ENCODE measurements at places on chromosomes 1 and 21. TPM values are rescaled to one million over a fixed set of nuclear protein-coding genes. Genes with fewer than 3 reads are reported as not detected.

GRCh38 chr1:64499011-64499410, 29.1 kb downstream of the CACHD1 start:
- no peak for DNase-seq

- DNase-seq: no peak
These were observed 12.6 kb downstream of the FTCD start for GRCh38 chr21:46142582-46143473.

Gene MYOG
- total RNA-seq: not detected

DNA sequence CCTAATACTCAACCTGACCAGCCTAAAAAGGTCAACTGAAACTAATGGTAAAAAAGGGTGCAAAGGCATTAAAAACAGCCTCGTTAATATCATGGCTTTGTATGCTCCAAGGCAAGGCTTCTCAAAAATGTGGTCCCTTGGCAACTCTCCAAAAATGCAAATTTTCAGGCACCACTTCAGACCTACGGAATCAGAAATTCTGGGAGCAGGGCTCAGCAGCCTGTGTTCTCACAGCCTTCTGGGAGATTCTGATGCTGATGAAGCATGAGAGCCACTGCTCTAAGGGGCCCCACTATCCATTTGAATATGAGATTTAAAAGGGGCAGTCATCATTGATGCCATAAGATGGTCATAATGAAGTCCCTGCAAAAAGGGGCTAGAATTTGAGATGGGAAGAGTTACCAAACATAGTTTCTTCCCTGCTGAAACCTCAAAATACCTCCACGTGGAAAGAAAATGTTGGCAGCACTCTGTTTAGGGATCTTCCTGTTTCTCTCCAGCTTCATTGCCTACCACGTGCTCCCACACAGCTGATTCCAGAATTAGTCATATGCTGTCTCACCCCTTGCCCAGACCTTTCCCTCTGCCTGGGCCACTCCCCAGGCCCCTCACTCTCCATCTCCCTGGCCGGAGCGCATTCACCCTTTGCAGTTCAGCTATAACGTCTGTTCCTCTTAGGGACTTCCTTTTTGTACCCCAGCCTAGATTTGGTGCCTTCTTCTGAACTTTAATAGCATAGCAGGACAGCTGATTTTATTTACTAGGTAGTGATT, 46.7 kb downstream of the PHC2 start:
- no peak for DNase-seq

DNA sequence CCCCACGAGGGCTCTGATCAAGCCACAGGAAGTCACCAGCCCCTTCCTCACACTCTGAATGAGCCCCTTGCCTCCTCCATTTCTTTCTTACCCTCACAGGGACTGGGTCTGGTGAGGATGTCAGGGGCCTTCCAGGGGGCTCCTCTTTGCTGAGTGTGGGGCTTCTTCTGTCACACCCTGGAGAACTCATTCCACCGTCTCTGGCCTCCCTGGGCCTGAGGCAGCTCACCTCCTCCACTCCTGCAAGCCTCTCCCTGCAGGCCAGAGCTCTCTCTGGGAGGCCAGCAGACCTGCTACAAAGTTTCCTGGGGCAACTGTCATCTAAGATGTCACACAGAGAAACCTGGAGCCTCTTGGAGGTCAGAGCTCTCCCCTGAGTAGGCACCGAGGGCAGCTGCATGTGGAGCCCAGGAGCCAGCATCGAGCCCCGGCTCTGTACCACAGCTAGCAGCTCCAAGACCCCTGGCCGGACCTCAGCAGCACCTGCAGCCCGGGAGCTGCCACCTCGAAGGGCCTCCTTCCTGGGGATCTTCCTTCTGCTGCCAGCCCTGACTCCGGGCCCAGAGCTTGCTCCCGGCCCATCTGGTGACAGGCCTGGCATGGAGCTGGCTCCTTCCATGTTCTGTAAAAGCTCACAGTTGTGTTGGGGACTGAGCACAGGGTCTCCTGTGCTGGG, 1.1 kb downstream of the SPOCD1 start:
- DNase-seq: no peak

Gene GJA9
- total RNA-seq: not detected

DNA sequence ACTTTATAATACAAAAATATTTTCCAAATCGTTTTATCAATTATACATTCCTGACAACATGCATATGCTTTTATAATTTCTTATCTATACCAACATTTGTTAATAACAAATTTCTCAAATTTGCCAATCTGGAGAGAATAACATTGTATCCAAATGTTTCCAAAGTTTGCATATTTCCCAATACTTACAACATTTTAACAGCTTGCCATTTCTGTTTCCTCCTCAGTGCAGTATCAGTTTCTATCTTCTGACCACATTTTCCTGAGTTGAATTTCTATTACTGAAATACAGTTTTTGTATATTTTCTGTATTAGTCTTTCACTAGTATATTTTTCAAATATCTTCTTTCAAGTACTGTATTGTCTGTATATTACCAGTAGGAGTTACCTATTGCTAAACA, 1594.3 kb downstream of the PLA2G4A start:
- no peak for DNase-seq

Gene AMY1B
- not detected for total RNA-seq

DNA sequence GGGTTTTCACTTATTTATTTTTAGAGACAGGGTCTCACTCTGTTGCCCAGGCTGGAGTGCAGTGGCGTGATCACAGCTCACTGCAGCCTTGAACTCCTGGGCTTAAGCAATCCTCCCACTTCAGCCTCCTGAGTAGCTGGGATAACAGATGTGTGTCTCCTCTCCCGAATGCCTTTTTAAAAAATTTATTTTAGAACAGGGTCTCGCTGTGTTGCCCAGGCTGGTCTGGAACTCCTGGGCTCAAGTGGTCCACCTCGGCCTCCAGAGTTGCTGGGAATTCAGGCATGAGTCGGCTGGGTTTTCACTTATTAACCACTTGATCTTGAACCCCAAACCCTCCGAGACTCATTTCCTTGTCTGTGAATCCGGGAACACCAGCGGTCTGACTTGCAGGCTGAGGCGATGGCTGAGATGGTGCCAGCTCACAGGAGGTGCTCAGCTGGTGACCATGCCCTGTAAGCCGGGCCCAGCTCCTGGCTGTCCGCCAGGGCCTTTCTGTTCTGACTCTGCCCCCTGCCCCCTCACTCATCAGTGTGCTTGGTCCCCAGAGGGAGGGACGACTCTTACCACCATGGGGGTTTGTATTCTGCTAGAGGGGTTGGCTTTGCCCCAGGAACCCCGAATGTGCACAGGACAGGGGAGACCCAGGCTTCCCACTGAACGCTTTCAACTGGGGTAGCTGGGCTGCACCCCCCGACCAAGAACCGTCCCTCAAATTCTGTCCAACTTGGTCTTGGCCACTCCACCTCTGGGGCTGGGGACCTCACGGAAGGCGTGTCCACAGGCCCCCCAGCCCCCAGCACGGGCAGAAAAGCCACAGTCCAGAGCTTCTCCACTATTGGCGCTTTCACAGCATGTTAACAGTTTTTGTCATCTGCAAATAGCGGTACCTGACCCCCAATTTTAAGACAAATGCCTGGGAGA, 22.5 kb downstream of the MMEL1 start:
- DNase-seq: no peak

Data from activated T-helper 1 cell treated with anti-CD3 and anti-CD28 coated beads, Interleukin-12 subunit alpha, Interleukin-12 subunit beta, Interleukin-2, Interleukin-4 antibody, amounts not matched to agents 30 ng/mL and 10 ng/mL and 1 ng/mL, durations not matched to agents 14 hours and 24 hours and 36 hours (primary cell).